ENCODE measurements at places on chromosomes 16 and 17.

DNA sequence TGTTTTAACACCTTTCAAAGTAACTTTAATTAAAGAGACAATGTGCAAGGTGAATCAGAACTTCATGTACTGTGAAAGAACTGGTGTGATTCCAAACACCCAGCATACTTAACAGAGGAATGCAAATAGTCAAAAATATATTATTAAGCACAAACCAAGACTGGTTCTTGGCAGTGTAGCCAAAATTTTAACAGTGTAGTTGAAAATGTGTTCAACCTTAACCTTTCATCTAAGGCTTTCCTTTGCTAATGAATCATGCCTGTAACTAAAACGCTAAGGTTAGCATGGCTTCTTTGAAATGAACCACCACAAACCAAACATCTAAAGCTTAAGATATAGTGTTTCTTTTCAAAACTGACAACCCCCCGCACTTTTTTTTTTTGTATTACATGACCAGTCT, 146.3 kb upstream of the AXIN2 start:
- DNase-seq = no peak

GRCh38 chr17:40450175-40450574, 6.9 kb downstream of the IGFBP4 start:
- peak; percentile 54 for DNase-seq

DNA sequence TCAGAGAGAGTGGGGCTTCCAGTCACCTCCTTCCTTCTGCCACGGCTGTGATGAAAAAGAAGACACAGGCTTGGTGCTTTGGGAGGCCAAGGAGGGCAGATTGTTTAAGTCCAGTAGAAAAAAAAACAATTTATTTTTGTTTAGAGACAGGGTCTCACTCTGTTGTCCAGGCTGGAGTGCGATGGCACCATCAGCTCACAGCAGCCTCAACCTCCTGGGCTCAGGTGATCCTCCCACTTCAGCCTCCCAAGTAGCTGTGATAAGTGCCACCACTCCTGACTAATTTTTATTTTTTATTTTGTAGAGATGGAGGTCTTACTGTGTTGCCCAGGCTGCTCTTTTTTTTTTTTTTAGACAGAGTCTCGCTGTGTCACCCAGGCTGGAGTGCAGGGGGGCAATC, 2.7 kb upstream of the MVD start:
- DNase-seq = no peak

- DNase-seq = peak; percentile 37
Measured at GRCh38 chr17:36183001-36183971, 6.8 kb upstream of the TBC1D3B start.

DNA sequence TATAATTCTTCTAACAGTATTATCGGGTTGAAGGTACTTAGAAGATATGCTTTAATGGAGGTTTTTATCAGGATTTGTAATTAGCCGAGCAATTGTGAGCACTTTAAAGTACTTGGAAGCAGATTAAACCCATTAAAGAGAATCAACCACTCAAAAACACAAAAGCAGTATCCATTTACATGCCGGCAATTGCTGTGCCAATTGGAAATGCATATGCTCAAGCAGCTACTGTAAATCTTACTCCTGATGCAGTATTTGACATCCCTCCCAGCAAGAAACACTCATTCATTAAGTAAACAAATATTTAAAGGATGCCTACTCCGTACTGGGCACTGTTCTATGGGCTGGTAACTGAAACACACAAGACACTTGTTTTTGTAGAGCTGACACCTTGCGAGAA, 11.4 kb upstream of the CCL1 start:
- DNase-seq = no peak

GRCh38 chr16:1518626-1519135, 14.8 kb upstream of the TMEM204 start:
- no peak for DNase-seq

DNA sequence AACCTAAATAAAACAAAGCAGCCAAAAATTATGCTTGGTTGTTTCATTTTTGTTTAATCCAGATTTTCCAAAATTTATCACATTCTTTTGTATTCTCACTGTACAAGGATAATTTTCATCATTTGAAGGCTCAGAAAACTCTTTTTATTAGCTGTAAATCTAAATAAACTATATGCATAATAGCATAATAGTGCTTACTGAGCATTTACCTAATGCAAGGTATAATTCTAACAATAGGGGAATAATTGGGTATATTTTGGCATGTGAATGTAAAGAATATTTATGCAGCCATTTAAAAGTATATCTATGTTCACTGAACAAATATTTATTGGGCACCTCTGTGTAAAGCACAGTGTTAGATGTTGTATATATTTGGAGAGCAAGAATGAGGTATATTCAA, 17.0 kb downstream of the PALB2 start:
- no peak for DNase-seq

DNA sequence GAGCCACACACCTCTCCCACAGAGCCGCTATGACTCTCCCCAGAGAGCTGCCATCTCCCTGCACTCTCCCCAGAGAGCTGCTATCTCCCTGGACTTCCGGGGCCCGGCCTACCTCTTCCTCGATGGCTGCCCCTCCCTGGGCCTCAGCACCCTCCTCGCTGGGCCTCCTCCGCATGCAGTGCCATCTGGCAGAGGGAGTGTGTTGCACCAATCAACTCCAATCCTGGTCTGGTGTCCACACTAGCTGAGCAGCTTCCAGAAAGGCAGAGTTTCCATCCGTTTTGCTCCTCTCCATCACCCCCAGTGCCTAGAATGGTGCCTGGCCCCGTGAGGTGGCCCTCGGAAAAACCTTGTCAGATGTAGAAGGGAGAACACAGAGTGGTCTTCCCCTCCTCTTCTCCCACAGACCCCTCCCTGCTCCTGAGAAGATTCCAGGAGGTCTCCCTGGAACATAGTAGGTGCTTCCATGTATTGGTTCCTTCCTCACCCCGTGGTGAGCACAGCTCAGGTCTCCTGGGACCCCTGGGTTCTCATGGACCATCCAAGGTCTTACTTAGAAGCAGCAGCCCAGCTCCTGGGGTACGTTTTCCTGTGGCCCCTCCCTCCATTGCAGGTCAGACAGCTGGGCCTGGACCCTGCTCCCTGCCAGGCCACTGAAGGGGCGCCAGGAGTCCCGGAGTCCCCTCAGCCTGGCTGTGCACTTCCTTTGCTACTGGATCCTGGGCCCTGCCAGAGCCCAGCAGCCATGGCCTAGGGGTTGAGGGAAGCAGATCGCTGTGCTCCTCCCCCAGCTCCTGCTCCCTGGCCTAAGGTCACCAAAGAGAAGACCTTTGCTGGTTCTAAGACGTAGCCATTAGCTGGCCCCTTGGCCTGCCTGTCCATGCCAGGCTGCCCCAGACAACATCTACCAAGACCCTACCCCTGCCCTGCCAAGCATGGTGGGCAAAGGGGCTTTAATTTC, 233.8 kb upstream of the GSE1 start:
- no peak for DNase-seq

Measured in HepG2 (cell line).